ENCODE measurements at places on chromosomes 6 and 20.

GRCh38 chr6:111119571-111120329 is 32.4 kb downstream of the SLC16A10 start:
- no peak for DNase-seq

DNA sequence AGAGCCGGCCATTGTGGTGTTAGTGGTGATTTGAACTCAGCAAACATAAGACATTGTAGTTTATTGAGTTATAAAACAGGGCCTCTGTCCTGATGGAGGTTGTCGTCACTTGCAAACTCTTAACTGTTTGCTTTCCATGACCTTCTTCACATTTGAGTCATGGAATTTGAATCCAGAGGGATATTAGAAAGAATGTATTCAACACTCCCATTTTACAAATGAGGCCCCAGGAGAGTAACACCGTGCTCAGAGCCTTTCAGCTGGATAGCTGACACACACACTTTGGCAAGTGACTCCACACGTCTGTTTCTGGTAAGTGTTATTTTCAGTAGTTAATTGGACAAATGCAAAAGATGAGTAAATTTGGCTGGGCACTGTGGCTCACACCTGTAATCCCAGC is 72.4 kb upstream of the XRN2 start:
- no peak for DNase-seq

DNA sequence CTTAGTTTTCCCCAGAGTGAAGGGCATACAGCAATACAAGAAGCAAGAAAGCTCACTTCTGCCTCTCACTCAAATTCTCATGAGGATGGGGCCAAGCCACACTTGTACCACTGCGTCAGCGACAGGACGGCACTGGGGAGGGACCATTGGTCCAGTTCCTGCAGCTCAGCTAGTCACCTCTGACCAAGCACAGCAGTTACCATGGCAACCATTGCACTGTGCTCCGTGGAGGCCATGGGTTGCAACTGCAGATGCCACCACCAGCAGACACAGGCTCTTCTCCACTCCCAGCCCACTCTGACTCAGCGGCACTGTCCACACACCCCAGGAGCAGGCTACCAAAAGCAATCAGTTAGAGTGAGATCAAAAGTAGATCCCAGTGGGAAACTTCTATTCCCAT is 441.1 kb upstream of the ARID1B start:
- no peak for DNase-seq

- no peak for DNase-seq
These were observed 74.3 kb upstream of the MLN start for GRCh38 chr6:33877982-33878535.

- DNase-seq, result no peak
These were observed 920 bp downstream of the ZBTB12 start for GRCh38 chr6:31900917-31901414.

- peak; percentile 29 for DNase-seq
These were observed 244.1 kb upstream of the QKI start for GRCh38 chr6:163170294-163170883.

DNA sequence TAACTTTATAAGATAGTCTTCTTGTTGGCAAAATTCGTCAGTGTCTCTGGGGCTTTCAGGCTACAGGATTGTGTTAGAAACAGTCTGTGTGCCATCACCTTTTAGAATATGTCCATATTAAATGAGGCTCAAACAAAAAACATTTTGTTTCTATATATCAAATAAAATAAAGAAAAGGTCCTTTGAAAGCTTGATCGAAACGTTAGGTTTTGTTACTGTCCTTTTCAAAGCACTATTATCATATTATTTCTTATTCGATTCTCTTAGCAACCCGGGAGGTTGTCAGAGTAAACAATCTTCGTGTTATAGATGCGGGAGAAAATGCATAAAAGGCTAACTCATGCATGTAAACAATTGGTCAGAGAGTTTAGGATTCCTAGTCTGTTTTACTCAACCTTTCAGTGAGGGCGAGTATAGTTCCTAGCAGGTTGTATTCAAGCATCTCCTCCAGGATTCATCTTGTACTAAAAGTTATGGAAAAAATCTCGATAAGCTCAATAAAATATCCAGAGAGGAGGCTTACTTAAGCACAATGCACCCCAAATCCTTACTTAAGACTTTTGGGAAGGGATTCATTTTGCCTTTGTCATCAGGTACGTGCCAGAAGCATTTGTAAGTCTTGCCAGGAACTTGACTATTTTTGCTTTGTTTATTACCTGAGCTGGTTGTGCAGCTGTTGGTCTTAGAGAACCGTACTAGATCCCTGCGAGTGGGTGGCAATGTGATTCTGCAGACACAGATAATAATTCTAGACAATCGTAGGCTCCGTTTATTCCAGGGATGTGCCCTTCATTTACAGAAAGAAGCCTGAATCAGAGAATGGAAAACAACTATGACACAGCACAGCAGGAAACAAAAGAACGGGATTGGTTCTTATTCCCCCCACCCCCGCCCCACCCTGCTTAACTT is 159.6 kb upstream of the ZNF217 start:
- DNase-seq, result peak; percentile 36

GRCh38 chr20:62160253-62160652 is 16.7 kb downstream of the SS18L1 start:
- DNase-seq, result no peak

DNA sequence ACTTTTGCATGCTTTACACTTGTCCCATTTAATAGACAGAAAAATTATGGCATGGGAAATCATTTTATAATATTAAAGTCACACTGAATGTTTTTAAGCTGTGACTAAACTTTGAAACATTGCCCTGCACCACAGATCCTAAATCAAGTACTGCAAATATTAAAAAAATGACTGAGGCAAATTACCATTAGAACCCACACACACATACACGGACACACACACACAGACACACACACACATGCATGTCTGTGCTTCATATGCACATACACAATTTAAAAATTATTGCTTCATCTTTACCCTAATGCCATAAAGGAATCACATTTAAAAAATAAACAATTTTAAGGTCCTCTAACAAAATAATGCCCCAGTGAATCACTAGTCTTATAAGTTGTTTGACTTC is 19.9 kb downstream of the CYP24A1 start:
- no peak for DNase-seq

DNA sequence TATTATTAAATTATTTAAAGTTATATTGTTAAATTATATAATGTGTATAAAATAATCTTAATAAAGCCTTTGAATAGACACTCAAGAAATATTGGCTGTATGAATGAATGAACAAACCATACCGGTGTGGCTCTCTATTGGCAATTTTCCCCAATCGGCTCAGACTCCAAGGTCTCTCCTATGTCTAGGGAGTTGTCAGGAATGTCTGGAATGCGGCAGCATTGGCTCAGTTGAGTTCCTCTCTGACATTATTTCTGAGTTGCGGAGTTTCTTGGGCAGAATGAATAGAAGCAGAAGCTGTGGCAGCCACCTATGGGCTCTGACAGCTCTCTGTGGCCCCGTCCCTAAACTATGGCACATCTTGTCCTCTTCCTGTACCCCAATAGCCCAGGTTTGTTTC is 111.0 kb downstream of the SOBP start:
- no peak for DNase-seq

DNA sequence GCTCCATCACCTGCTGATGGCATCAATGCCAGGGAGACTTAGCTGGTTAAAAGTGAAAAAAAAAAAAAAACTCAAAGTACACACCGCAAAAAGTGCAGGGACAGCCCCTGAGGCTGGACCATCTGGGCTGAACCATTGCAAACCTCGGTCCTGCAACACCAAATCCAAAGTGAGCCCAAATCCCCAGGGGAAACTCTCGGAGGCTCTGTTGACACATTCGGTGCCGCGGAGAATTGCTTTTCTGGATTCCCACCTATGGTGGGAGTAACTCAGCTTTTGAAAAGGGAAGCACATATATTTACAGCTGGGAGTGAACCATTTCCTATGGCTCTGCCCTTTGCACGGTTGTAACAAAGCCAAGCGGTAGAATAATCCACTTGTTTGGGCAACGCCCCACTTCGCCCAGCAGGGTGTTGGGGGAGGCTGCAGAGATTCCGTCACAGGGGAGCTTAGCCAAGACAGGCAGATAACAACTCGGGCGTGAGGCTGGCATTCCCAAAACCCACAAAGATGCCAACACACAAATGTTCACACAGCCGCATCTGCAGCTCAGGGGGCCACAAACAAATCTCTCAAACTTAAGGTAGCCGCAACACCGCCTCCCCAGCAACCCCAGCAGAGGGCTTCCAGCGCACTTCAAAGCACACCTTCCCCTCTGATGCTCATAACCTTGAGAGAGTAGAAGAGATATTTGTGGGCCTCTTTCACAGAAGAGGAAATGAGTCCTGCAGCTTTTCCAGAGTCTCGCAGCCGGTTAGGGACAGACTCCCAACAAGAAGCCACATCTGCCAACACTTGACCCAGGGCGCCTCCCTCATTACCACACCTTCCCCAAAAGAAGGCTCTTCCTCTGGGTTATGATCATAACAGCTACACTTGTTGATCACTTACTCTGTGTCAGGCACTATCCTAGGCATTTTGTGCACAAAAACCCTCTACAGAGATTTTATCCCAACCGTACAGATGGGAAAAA is 11.4 kb downstream of the ZC3H12D start:
- peak; percentile 75 for DNase-seq

DNA sequence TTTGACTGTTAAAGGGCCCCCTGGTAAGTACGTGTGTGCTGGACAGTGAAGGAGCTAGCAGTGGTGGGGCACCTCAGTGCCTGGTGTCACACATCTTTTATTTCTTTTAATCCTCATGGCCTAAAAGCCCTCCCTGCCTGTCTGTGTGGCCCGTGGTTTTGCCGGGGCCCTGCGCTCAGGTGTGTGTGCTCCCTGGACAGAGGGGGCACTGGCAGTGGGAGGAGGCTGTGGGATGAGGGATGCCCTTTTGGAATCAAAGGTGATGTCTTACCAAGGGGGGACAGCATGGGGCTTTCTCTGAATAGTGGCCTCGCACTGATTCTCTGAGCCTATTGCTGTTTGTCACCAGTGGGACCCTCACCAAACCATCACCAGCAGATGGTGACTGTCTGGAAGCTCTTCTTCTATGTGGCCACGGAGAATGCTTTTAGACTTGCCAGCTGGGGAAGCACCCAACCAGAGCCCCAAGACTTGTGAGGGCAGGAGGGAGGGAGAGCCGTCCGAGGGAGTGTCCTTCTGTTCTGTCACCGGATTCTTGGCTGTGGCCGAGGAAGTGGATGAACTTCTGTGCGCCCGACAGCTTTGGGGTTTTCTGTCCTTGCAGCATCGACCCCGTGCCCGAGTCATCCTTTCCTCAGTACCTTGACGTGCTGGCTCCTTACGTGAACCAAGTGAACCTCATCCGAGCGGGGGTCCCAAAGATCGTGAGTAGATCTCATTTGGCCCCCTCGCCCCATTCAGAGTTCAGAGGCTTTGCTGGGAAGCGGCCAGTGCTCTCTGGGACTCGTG is 18.1 kb downstream of the PNLDC1 start:
- no peak for DNase-seq

GRCh38 chr6:152471456-152472265 is 165.5 kb downstream of the SYNE1 start:
- no peak for DNase-seq

- DNase-seq, result no peak
These were observed 29.7 kb downstream of the FAM217A start for GRCh38 chr6:4049246-4049645.

DNA sequence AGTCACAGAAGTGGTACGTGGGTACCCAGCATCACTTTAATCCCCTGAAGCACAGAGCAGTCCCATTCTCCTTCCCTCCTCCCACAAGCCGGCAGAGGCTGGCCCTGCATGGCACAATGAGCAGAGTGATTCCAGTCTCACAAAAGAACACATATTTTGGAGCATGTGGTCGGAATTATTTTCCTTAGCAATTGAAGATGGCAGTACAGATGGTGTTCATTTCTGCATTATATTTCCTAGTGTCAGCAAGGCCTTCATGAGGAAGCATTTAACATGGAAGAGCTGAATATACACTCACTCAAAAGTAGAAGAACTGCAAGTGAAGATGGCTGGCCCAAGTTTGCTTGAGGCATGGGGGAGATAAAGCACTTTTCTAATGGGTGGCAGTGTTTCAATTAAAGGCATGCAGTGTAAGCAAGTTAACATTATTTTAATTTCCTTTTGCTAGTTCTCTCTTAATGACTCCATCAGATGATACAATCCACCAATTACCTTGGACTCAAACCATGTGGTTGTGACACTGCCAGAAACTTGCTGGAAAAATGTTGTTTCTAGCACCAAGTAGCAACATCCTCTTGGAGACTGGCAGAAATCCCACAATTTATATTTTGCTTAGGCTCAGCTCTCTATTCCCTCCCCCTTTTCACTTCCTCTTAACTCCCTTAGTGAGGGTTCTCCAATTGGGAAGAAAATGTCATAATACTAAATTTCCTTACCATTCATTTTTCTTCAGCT is 74.4 kb downstream of the ARHGAP18 start:
- no peak for DNase-seq

GRCh38 chr20:48238781-48239180 is 453.5 kb upstream of the SULF2 start:
- DNase-seq, result no peak

DNA sequence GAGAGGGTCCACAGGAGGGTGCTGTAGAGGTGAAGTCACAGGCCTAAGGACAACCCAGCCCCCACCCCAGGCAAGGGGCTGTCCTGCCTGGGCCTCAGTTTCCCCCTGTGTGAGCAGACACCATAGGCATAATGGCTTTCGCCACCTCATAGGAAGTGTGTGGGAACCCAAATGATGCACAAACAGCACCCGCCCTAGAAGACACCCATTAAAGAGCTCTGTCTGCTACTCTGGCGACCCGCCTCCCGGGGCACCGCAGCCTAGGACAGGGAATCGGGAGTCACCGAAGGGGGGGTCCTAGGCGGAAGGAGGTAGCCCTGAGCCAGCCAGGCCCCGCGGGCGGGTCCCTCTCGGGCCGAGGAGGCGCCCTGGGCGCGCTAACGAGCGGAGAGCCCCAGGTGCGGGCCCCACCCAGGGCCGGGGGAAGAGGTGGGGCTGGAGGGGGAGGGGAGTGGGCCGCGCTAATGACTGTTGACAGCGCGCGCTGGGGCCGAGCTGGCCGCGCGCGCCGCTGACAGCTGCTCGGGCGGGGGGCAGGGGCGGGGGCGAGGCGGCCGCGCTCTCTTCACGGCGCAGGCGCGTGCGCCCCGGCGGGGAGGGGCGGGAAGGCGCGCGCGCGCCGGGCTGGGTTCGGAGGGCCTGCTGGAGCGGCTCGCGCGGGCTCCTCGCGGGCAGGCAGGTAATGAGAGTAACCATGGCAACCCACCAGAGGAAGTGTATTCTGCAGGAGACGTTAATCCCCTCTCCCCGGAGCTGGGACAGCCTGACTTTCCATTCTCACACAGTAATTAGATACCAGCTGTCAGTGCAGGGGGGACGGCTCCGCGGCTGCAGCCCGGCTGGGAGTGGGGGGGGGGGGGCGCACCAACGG is 48.9 kb downstream of the NOL4L start:
- DNase-seq, result peak; percentile 89

DNA sequence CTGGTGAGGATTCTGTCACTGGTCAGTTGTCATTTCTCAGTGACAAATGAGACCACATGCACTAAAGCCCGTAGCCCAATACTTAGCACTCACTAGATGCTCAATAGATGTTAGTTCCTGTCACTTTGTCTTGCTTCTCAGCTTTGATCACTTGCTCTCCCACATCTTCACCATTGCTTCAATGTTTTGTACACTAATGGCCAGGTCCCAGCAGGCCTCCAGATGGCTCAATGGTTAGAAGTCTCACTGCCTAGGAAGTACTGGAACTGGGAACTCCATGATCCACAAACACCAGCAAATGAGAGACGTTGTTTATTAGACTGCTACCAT is 502.8 kb upstream of the JARID2 start:
- DNase-seq, result no peak

Measured in Jurkat, Clone E6-1 (cell line).